Hypothalamus (tissue), 51 donors: ENCODE measurements at places on chromosomes 12 and 14.

DNA sequence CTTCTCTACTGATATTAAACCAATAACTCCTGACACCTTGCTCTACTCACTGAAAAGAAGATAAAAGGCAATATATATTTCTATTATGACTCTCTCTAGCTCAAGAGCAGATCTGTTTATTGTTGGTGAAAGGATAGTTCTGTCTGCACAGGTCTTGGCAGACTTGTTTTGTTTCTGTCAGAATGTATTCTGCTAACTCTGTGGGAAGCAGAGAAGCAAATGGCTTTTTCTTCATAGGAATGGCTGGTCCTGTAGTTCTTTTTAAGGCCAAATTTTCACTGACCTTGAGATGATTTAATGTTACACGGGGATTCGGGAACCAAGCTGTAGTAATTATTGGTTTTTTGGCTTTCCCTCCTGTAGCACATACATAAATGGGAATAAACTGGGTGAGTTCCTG, 512.1 kb downstream of the DIO2 start:
- DNase-seq, result no peak

DNA sequence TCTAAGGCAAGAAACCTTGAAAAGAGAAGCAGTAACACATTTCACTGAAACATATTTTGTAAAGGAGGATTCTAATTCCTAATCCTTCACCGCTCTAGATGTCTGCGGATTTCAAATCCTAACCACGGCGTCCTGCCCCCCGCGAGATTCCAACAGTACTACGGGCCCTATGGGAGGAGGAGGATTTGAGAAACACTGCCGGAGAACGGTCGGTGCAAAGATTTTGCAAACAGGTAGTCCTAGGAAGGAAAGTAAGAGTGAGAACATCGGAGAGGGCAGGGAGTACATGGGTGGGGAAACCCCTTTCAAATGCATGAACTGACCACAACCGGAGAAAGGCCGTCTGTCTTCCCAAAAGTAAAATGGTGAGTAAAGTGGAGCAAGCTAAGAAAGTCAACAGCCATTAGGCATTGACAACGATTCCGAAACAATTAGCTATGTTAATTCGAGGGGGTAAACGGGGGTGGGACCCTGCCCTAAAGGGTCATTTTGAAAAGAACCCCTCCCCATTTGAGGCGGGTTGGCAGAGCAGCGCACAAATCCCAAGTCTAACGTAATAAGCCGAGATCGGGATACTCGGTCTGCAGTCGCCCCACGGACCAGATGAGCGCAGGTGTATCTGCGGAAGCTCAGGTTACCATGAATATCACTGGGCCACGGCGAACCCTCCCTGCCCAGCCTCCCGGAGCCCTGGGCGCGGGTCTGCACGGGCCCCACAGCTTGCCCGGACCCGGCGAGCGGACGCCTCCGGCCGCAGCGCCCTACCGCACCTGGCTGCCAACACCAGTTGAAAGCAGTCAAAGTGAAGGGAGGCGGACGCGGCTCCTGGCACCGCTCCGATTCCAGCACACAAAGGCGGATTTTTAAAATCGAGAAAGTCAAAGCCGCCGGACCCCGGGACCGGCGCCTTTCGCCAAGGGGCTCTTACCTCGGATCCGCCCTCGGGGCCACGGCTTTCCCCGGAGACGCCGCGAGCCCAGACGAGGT, 662 bp downstream of the EPS8 start:
- DNase-seq, result peak; percentile 58

- no peak for DNase-seq
Measured at GRCh38 chr14:102184316-102185035, 44.8 kb downstream of the WDR20 start.

- no peak for DNase-seq
Measured at GRCh38 chr12:93788853-93789252, 111.7 kb downstream of the CRADD start.

- DNase-seq, result no peak
Measured at GRCh38 chr12:125296701-125297100, 231.5 kb downstream of the AACS start.

- no peak for DNase-seq
Measured at GRCh38 chr14:95547626-95548327, 12.9 kb downstream of the GLRX5 start.

- no peak for DNase-seq
Measured at GRCh38 chr12:52256584-52256935, 17.9 kb upstream of the KRT86 start.

- no peak for DNase-seq
Measured at GRCh38 chr12:117360551-117361346, 677 bp downstream of the NOS1 start.

- DNase-seq, result no peak
Measured at GRCh38 chr14:32428875-32429274, 99.8 kb downstream of the AKAP6 start.

GRCh38 chr14:39673270-39673711, 241.1 kb upstream of the FBXO33 start:
- no peak for DNase-seq

- no peak for DNase-seq
Measured at GRCh38 chr14:51780741-51781140, 79.7 kb upstream of the GNG2 start.

DNA sequence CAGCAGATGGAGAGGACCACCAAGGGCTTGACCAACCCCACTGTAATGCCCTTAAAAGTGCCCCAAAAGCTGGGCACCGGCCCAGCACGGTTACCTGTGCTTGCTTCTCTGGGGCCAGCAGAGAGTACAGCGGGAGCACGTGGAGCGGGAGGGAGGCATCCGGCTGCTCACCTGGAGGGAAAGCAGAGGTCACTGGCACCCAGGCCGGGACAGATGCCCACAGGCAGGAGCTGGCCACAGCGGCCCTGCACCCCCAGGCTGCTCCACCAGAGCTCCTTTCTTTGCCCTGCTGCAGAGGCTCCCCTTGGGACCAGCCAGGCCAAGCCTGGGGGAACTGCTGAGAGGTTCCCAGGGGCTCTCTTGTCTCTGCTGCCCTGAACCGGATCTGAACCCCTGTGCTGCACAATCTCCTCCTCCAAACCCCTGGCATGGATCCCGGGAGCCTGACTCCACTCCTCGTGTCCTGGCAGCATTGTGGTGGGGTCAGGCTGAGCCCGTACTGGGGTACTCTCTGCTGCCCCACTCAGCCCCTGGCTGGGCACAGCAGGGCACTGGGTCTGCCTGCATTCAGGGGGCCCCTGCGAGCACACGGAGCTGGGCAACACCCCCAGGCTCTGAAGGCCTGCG, 24.0 kb downstream of the DHX37 start:
- DNase-seq, result no peak

- no peak for DNase-seq
Measured at GRCh38 chr12:52215587-52216031, 17.4 kb upstream of the KRT7 start.

- DNase-seq, result no peak
Measured at GRCh38 chr14:32004300-32004699, 72.8 kb upstream of the ARHGAP5 start.

- DNase-seq, result no peak
Measured at GRCh38 chr12:13843841-13844240, 137.6 kb downstream of the GRIN2B start.

DNA sequence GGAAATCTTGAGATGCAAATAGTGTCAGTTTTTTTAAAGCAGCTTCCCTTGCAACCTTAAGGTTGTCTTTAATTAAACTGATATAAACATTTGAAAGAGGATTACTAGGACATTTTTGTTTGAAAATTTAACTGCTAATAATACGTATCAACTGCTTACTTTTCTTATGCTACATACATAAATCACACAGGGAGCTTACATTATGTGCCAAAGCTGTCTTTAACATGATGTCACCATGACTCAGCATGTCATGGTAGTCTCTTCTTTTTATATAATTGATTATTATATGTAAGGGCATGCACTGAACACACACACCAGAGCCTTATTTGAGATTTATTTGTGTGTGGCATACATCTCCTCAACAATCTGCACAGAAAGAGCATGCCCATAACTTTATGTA, 63.0 kb upstream of the PTHLH start:
- DNase-seq, result no peak

DNA sequence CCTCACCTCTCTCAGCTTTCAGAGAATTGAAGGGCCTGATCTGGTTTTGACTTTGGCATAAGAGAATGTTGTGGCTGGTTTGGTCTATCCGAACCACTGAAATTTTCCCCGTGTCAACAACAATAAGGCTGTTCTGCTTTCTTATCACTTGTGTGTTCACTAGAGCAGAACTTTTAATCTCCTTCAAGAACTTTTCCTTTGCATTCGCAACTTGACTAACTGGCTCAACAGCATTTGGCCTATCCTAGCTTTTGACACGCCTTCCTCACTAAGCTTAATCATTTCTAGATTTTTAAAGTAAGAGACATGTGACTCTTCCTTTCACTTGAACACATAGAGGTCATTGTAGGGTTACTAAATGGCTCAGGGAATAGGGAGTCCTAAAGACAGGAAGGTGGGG, 25.9 kb upstream of the EDDM3A start:
- DNase-seq, result no peak

DNA sequence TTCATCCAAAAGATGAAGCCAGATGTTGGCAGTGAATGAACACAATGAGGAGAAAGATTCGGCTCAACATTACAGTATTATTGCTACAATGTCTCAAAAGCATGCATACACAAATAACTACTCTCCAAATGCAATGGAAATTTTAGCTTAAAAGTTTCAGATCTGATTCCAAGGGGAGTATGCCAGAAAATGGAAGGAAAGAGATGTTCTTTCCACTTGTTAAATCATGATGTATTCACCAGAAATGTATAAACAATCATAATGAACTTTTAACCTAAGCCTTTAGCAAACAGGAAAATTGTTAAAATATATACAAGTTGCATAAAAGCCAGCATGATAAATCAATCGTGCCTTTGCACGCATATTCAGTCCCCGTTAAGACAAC, 62.1 kb downstream of the SH2B3 start:
- DNase-seq, result no peak

- no peak for DNase-seq
Measured at GRCh38 chr12:25929142-25929541, 29.3 kb upstream of the RASSF8 start.

- no peak for DNase-seq
Measured at GRCh38 chr14:102866982-102867761, 55.3 kb upstream of the AMN start.

- DNase-seq, result no peak
Measured at GRCh38 chr12:104464899-104465298, 8.2 kb downstream of the CHST11 start.

DNA sequence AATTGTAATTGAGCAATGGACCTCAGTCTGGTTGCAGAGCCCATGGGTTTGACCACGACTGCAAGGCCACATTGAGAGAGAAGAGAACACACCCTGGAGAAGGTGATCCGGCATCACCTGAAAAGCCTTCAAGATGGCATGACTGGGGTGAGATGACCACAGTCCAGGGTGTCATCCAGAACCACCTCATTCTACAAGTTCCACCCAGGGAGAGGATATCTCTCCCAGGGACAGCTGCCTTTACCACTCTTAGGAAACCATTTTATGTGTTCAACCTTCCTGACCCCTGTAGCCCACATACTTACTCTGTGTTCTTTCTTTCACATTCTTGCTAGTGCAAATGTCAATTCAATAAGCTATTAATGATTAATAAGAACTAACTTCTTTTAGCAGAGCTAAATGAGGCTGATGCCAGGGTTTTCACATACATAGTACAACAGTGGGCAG, 43.4 kb upstream of the CPM start:
- no peak for DNase-seq

- DNase-seq, result no peak
Measured at GRCh38 chr12:23611320-23611719, 338.1 kb downstream of the SOX5 start.

DNA sequence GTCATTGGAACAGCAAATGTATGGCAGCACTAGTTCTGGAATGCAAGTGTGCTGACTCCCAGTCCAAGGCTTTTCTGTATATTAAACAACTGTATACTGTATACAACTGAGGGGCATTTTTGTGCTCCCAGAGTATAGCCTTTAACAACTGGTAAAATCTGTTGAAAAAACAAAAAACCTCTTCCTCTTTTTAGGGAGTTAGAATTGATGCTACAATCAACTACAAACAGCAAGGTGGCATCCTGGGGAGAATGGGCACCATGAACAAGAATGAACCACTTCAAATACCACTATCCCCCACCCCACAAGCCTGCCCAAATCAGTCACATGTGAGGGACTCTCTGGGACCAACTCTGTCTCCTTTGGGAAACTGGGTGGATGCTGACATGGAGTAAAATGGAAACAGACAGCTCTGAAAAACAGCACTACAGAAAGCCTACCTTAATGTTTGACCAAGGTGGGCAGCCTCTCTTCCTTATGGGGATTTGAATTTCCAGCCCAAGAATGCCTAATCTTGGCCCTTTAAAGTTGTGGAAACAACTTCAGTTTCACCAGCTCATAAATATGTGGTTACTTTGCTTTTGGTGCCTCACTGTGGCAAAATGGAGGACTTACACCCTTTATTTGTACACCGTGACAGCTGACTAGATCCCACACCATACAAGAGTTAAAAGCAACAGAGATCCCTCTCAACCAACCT, 7.5 kb downstream of the VTI1B start:
- DNase-seq, result peak; percentile 4

- DNase-seq, result no peak
Measured at GRCh38 chr12:86670986-86671385, 414.8 kb upstream of the MGAT4C start.

DNA sequence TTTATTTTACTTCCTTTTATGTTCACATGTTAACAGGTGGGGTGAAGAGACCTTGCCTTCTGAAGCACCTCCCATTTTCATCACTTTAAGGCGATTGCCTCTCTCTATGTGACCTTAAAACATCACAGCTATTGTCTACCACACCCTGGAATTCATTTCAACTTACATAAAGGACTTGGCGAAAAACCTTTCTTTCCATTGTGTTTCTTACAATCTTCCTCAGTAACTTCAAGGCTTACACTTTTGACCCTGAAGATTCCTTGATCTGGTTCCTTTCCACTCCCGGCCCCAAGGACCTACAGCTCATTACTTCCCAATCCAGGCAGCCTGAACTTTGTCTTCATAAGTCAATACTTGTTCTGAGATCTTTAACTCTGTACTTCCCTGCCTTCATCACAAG, 443.3 kb downstream of the ADAMTS20 start:
- DNase-seq, result no peak

DNA sequence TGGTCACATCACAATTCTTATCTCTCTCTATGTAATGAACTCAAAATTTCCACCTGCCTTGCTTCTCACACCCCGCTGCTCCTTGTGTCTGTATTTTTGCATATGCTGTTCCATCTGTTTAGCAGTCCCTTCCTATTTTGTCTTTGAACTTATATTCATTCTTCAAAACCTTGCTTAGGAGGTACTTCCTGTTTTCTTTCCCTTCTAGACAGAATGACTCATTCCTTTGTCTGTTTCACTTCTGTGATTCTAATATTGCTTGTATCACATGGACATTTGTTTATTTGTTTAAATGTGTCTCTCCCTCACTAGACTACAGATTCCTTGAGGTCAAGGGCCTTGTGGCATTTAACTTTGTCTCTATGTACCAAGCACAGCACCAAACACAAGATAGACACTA, 424.2 kb downstream of the ETNK1 start:
- no peak for DNase-seq

DNA sequence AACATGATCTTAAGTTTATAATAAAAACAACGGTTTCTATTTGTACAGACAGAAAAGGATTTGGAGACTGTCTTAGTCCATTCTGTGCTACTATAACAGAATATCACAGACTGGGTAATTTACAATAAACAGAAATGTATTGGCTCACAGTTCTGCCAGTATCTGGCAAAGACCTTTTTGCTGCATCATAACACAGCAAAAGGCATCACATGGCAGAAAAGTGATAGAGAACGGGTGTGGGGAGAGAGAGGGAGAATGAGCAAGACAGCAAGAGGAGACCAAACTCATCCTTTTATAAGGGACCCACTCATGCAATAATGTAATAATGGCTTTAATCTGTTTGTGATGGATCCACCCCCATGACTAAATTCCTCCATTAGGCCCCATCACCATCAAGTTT, 17.0 kb upstream of the NUDT4 start:
- no peak for DNase-seq
